ENCODE measurements at places on chromosomes 4 and X.

DNA sequence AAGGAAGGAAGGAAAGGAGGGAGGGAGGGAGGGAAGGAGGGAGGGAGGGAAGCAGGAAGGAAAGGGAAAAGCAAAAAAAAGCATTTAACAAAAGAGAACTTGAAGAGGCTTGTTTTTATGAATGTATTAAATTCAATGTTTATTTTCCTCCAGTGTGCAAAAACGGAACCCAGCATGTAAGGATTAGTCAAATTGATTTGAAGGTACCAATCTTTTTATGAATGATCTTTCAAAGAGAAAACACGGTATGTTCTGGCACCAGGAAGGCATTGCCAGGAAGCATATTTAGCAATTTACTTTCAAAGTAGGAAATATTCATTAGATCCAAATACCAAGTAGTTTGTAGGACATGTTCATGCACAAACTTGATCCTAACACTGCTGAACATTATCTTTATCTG, 453.6 kb downstream of the PDGFC start:
- DNase-seq, result no peak

- DNase-seq, result no peak
Observed at GRCh38 chr4:163624727-163625126, 130.2 kb downstream of the TMA16 start.

GRCh38 chr4:107799669-107800450, 24.9 kb upstream of the SGMS2 start:
- peak; percentile 1 for DNase-seq

DNA sequence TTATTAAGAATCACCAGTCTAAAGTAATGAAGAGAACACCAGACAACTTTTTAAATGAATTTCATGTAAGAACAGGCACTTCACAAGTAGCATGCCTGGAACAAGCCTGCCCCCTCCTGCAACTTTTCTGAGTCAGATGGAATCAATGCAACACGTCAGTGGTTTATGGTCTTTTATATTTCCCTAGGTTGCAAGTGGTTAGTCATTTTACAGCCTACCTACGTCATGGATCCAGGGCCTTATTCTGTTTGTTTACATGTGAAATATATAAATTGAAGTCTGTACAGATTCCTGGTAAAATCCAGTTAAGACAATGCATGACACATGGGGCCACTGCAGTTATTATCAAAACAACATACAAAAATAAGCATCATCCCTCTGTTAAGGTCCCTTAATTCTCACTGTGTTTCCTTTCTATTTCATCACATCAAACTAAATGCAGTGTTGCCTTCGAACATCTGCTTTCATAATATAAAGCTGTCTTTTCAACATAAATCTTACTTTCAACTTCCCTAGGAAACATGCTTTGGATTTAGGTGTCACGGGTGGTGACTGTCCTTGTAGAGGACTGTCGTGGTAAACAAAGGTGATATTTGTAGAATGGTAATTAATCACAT, 309.3 kb downstream of the FRMPD4 start:
- no peak for DNase-seq

DNA sequence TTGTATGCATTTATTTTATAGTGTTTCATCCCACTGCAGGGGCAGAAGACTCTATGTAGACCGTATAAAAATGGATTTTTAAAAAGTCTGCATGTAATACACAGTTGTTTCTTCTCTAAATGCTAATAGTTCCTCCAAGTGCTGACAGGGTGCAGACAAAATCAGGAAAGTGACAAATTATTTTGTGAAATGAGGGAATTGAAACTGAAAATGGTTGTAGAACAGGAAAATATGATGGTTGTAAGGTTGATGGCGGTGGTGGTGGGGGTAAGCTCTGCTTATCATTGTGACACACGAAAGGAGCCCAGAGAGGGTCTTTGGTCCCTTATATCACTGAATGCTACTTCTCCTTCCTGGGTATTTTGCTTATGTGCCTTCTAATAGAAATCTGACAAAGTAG, 4.3 kb downstream of the IL15 start:
- DNase-seq, result no peak

DNA sequence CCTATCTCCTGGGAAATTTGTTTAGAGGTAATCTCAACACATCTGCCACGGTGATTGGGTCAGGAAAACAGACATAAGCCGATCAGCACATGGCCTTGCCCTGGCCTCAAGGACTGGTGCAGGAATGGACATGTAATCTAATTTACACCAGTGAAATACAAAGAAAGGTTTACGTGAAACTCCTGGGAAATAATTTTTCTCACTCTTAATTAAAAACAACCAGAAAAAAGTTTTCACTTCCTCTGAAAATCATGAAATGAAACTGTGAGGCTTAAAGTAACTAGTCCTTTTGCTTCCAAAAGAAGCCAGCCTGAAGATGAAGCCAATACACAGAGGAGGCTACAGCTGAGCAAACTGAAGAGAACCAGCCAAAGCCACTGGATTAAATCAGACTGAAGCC, 154.1 kb upstream of the FAM241A start:
- no peak for DNase-seq

DNA sequence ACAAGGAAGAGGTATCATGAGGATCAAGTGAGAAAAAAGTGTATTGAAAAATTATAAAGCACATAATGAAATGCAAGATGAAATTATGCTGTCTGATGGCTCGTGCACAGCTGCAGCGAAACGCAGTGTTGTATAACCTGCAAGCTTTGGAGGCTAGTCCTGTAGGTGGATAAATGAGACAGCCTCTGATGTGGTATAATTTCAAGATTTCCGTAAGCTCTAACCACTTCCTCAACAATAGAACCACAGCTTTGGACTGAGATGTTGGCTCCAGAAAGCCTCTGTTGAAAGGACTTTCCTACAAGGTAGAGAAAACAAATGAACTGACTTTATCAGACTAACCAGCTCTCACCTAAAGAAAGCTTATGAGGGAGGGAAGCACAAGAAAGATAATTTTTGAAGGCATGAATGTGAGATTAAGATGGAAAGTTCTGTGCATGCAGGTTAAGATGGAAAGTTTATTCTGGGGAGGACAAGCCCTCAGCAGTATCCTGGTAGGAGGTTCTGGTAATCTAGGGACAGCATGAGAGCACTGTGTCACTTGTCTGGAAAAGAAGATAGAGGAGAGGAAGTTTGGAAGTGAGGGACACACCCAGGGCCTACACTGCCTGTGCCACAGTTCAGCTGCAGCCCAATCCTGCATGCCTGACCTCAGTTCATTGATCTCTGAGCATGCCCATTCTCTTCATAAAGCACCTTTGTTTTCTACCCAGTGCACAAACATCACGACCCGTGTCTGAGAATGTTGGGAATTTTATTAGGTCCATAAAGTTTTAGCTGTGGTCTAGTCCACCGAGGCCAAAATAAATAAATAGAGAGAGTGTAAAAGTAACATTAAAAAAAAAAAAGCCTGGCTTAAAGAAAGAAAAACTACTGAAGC, 161.5 kb upstream of the SFRP2 start:
- no peak for DNase-seq

DNA sequence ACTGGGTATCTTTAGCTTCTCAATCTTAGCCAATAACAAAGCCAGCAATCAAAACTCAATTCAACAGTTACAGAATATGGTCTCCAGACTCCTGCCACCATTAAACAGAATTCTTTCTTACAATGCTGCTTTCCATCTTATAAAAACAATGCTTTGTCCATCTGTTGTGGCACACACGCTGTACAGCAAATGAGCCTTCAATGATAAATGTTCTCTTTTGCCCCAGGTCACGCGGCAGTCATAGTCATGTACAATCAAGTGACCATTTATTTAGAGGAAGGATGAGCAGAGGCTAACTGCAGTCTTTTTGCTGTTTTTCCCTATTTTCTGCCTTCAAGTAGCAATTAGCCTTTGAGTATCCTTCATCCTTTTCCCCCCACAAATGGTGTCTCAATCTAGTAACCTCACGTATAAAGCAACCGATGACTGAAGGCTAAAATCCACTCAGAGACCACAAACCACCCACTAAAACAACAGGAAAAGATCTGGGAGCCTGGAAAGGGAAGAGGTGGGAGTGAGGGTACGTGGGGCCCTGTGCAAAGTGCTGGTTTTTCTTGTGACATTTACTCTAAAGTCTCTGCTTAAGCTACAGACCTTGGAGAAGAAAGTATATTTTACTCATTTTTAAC, 24.4 kb downstream of the TRIM2 start:
- no peak for DNase-seq

DNA sequence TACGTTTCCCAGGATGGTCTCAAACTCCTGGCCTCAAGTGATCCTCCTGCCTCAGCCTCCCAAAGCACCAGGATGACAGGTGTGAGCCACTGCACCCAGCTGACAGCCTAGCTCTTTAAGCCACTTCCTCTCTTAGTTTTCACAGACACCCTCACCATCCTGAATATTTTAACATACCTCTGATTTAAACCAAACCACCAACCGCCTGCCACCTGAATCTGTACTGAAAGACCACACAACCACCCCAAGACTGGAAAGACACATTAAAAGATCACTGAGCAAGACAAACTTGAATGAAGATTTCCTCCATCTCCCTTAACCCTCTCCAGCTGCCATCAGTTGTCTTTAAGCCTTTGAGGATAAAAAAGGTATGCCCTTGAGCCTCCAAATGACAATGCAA, 110.6 kb downstream of the SH3KBP1 start:
- no peak for DNase-seq

- DNase-seq, result no peak
Observed at GRCh38 chr4:67475155-67475554, 70.1 kb downstream of the CENPC start.

GRCh38 chr4:5971078-5971450, 47.2 kb downstream of the C4orf50 start:
- peak; percentile 94 for DNase-seq

DNA sequence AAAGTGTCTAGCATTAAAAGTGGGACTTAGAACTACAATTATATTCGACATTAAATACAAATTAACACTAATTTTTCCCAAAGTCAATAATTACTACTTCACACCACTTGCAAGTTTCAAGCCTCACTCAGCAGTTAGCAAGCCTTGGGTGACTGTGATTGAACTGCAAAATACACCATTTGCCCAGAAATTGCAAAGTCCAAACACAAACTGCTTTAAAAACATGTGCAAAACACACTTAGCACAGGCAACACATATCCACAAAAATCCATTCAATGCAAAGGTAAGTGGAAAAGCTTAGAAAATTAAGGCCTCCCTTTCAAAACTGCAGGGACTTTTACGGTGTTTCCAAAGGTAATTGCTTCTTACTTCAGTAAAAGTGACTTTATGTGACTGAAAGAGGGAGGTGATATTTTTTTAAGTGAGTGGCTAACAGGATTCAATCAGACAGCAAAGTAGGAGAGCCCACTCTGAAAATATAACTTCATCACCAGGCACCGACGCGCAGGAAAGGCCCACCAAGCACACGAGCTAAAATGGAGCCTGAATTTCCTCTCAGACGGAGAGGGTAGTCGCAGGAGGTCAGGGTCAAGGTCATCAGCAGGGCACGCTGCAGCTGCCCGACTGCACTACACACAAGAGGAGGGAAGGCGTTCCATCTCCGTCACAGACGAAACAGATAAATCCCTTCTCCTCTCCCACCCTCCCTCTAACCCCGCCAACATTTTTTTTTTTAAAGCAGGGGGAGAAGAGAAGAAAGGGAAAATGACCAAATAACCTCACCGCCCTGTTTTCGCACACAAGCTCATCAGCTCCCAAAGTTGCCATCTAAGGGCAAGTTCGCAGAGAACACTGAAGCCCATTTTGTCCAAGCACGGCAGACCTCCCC, 3.1 kb downstream of the ZNF827 start:
- peak; percentile 28 for DNase-seq

- peak; percentile 78 for DNase-seq
Observed at GRCh38 chr4:54322818-54323417, 93.8 kb downstream of the PDGFRA start.

DNA sequence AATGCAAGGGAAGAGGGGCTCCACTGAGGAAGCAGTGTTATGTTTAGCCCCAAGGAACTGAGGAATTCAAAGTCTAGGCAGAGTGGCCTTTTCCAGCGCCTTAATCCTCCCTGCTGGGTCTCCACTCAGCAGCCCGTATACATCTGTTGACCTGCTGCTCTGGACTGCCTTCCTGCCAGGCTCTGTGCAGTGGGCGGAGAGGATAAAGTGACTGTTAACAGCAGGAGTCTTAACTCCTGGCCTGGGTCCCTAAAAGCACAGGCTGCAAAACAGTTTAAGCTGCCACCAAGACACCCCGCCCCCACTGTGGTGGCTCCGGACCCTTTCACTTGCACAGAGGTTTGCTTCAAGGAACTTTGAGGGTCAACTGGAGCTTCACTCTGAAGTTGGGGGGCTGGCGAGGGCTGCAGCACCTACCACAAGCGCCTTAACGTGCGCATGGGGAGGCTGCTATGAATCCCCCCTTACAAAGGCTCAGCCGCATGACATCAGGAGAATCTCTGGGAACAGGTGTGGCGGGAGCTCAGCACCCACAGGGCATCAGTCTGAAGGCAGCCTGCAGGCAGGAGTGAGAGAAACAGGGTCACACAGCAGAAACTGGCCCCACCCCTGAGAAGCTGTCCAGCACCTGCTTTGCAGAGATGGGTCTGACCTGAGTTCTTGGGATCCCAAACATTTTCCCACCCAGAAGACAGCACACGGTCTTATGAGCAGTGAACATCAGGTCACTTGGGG, 358.2 kb upstream of the GATB start:
- DNase-seq, result no peak

- DNase-seq, result no peak
Observed at GRCh38 chr4:96524311-96524875, 684.5 kb downstream of the PDHA2 start.

DNA sequence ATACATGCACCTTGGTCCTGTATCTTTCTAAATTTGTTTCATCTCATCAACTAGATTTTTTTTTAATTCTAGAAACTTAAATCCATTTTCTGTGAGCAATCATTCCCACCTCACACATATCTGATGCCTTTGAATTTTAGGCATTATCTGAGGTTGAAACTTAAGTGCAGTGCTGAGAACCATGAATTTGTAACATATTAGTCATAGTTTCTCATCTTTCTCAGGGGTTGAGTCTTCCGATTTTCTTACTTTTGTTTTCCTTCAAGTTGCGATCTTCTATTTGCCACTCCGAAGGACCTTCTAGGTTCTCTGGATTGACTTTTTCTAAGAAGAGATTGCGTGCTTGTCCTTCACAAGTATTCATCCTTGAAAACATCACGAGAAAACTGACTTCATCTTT, 3.7 kb upstream of the NR0B1 start:
- DNase-seq, result no peak

GRCh38 chr4:153488006-153488891, 22.1 kb downstream of the TMEM131L start:
- DNase-seq, result no peak

- DNase-seq, result peak; percentile 66
Observed at GRCh38 chr4:184343502-184344177, 126.0 kb upstream of the ENPP6 start.

GRCh38 chrX:2635342-2635741, 55.8 kb upstream of the CD99 start:
- DNase-seq, result no peak

GRCh38 chr4:6938647-6939271, 29.1 kb downstream of the TBC1D14 start:
- DNase-seq, result no peak
